CD8-positive, alpha-beta memory T cell (primary cell): ENCODE measurements at places on chromosomes 11 and 22.

- DNase-seq: no peak
Observed at GRCh38 chr11:114230031-114230704, 66.0 kb upstream of the NNMT start.

- DNase-seq: peak; percentile 80
Observed at GRCh38 chr11:64777449-64778222, 706 bp downstream of the SF1 start.

- no peak for DNase-seq
Observed at GRCh38 chr22:26744892-26745808, 87.8 kb downstream of the MIAT start.

DNA sequence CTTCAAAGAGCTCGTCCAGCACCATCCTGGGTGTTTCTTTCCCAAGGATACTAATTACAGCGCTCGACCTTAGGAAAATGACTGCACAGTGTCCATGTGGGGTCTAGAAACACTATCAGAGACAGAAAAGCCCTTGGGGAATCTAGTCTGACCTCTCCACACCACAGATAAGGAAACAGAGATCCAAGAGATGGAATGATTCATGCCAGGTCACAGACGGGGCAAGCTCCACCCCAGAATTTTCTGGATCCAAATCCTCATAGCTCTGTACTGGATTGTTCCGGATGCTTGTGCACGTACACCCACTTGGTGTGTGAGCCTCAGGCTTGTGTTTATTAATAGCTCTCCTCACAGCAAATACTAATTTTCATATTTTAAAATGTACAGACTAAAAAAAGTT lies 11.3 kb downstream of the ABTB2 start:
- no peak for DNase-seq

- no peak for DNase-seq
Observed at GRCh38 chr11:64851831-64852351, 7.4 kb upstream of the CDC42BPG start.

- no peak for DNase-seq
Observed at GRCh38 chr11:69531071-69531716, 49.7 kb downstream of the LINC01488 start.

- no peak for DNase-seq
Observed at GRCh38 chr22:35864545-35865165, 147.0 kb downstream of the APOL5 start.
